ENCODE measurements at places on chromosomes 3 and 15. TPM values are rescaled to one million over a fixed set of nuclear protein-coding genes. Genes with fewer than 3 reads are reported as not detected.
A peak's percentile ranks its signal among the peaks of the same experiment; 100 is the strongest.

The DNAJA4 gene
- 28.5 TPM for total RNA-seq

The TOPBP1 gene
- 84.0 TPM for total RNA-seq

The TMEM45A gene
- 0.78 TPM for total RNA-seq

The APBA2 gene
- 65.1 TPM for total RNA-seq

- no peaks in the 10 kb centered on the region for H3K4me1 ChIP-seq
- DNase-seq: no peak
- no peak overlapping the region for H3K4me3 ChIP-seq
- no peak overlapping the region for H3K27ac ChIP-seq
- peaks cover 23% of the 10 kb centered on the region for H3K27me3 ChIP-seq
- no peaks in the 10 kb centered on the region for H3K36me3 ChIP-seq
Observed at GRCh38 chr15:88738796-88739195, 64.4 kb upstream of the ACAN start.

The GOLGA6D gene
- total RNA-seq: not detected

- H3K36me3 ChIP-seq: peaks cover 6% of the 10 kb centered on the region
Observed at GRCh38 chr3:143011705-143012104, 10.3 kb downstream of the U2SURP start.

DNA sequence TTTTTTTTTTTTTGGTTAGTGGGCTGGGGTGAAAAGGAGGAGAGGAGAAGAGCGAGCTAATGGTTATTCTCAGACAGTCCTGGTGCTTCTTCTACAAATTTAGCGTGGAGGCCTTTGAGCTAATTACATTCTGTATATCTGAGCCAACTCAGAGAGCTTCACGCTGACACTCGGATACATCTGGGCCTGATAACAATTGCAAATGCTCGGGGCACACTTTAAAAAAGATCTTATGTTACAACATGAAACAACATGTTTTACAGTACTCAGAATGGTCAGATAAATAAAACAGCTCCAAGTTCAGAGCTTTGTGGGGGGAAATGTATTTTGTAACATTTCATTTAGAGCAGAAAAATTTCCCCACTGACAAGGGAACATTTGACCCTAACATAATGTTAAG is 966.9 kb upstream of the NR2F2 start:
- H3K4me3 ChIP-seq: no peak overlapping the region
- H3K27ac ChIP-seq: no peak overlapping the region
- no peaks in the 10 kb centered on the region for H3K4me1 ChIP-seq
- H3K27me3 ChIP-seq: peaks cover 19% of the 10 kb centered on the region
- peaks cover 2% of the 10 kb centered on the region for H3K36me3 ChIP-seq

DNA sequence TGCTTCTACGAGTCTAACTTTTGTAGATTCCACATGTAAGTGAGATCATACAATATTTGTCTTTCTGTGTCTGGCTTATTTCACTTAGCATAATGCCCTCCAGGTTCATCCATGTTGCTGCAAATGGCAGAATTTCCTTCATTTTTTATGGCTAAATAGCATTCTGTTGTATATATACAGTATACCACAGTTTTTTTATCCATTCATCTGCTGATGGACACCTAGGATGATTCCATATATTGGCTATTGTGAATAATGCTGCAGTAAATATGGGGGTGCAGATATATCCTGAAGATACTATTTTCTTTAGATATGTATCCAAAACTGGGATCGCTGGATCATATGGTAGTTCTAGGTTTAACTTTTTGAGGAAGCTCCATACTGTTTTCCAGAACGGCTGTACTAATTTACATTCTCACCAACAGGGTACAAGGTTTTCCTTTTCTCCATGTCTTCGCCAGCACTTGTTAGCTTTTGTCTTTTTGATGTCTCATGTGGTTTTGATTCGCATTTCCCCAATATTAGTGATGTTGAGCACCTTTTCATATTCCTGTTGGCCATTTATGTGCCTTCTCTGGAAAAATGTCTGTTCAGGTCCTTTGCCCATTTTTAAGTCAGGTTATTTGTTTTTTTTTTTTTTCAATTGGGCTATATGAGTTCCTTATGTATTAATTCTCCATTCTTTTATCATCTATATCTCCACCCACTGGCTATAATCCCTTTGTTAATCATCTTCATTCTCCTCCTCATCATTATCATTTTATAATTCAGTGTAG is 26.9 kb downstream of the CHCHD4 start:
- DNase-seq: no peak
- no peaks in the 10 kb centered on the region for H3K4me1 ChIP-seq
- H3K4me3 ChIP-seq: no peak overlapping the region
- peaks cover 30% of the 10 kb centered on the region for H3K27me3 ChIP-seq

The LRRC28 gene
- 18.0 TPM for total RNA-seq

The CASR gene
- not detected for total RNA-seq

DNA sequence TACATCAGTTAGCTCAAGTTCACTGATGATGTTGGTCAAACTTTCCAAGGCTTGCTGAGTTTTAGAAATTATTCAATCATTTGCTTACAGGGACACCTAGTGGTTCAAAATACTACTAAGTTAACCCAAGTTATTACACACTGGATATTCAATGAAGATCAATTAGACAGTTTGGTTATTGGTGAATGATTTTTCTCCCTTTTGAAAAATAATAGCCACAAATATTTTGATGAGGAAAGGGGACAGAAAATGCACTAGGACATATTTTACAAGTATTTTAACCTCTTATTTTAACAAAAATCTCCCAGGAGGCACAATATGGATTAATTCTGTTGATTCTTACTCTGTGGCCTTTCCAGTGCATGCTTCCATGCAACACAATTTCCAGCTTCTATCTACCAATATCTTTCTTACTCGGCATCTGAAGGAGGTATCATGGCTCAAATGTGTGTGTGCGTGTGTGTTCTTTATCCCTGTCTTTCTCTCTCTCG is 20.1 kb upstream of the GOLGA6L2 start:
- H3K4me1 ChIP-seq: no peaks in the 10 kb centered on the region
- no peak overlapping the region for H3K4me3 ChIP-seq
- H3K36me3 ChIP-seq: no peaks in the 10 kb centered on the region
- no peak for DNase-seq

- no peaks in the 10 kb centered on the region for H3K27me3 ChIP-seq
- no peak for DNase-seq
- H3K27ac ChIP-seq: peak overlapping the region; percentile 54
- H3K36me3 ChIP-seq: peaks cover 29% of the 10 kb centered on the region
- peaks cover 16% of the 10 kb centered on the region for H3K4me1 ChIP-seq
- no peak overlapping the region for H3K4me3 ChIP-seq
Observed at GRCh38 chr3:33855884-33856546, 57.6 kb downstream of the PDCD6IP start.

- peaks cover 1% of the 10 kb centered on the region for H3K4me1 ChIP-seq
- no peak overlapping the region for H3K27ac ChIP-seq
- H3K4me3 ChIP-seq: no peak overlapping the region
- no peaks in the 10 kb centered on the region for H3K36me3 ChIP-seq
- DNase-seq: no peak
- H3K27me3 ChIP-seq: peaks cover 16% of the 10 kb centered on the region
Observed at GRCh38 chr3:122947738-122948137, 79.8 kb downstream of the SEMA5B start.

DNA sequence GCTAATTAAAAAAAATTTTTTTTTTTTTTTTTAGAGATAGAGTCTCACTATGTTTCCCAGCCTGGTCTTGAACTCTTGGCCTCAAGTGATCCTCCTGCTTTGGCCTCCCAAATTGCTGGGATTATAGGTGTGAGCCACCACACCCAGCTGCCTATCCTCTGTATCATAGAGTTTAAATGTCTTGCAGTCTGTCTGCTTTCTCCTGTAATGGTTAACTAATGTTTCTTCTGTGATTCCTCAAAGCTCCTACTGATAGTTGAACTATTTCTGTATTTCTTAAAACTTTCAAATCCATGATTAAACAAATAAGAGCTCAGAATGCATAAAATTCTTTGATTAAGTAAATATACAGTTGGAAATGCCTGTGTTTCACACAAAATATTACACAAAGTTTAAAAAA is 115.4 kb upstream of the TPM1 start:
- H3K27ac ChIP-seq: no peak overlapping the region
- no peak for DNase-seq
- H3K4me3 ChIP-seq: no peak overlapping the region

The MLF1 gene
- 0.83 TPM for total RNA-seq

GRCh38 chr15:78170848-78171773 is 21.9 kb downstream of the IDH3A start:
- peak overlapping the region; percentile 50 for H3K27ac ChIP-seq
- H3K27me3 ChIP-seq: no peaks in the 10 kb centered on the region
- H3K4me3 ChIP-seq: no peak overlapping the region
- H3K4me1 ChIP-seq: peaks cover 51% of the 10 kb centered on the region
- H3K36me3 ChIP-seq: peaks cover 48% of the 10 kb centered on the region
- DNase-seq: no peak

- H3K27ac ChIP-seq: no peak overlapping the region
- no peaks in the 10 kb centered on the region for H3K27me3 ChIP-seq
- H3K4me3 ChIP-seq: no peak overlapping the region
Observed at GRCh38 chr3:26838026-26838425, 215.5 kb downstream of the LRRC3B start.

- H3K4me1 ChIP-seq: peaks cover 2% of the 10 kb centered on the region
- H3K4me3 ChIP-seq: no peak overlapping the region
- DNase-seq: peak; percentile 82
- H3K36me3 ChIP-seq: no peaks in the 10 kb centered on the region
Observed at GRCh38 chr3:37855363-37855970, 6.2 kb upstream of the CTDSPL start.

DNA sequence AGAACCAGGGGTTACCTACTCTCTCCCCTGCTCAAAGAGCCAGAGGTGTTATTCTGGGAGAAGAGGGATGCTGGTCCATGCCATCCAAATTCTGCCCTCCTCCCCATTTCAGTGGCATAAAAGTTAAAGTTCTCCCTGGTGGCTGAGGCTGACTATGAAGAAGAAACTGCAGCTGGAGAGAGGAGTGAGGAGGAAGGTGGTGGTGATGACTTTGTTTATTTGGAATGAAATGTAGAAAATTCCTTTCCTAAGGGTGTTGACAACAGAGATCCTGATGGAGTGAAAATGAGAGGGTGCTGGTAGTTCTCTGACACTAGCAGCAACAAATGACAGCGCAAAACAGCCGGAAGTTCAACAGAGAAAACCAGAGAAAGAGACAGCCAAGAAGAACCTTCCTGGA is 100.4 kb downstream of the PCCB start:
- H3K4me1 ChIP-seq: peaks cover 11% of the 10 kb centered on the region
- H3K36me3 ChIP-seq: peaks cover 19% of the 10 kb centered on the region
- no peaks in the 10 kb centered on the region for H3K27me3 ChIP-seq

The C3orf80 gene
- not detected for total RNA-seq

The ASB14 gene
- total RNA-seq: not detected

The SLC28A2 gene
- total RNA-seq: not detected

The LRTM1 gene
- not detected for total RNA-seq

DNA sequence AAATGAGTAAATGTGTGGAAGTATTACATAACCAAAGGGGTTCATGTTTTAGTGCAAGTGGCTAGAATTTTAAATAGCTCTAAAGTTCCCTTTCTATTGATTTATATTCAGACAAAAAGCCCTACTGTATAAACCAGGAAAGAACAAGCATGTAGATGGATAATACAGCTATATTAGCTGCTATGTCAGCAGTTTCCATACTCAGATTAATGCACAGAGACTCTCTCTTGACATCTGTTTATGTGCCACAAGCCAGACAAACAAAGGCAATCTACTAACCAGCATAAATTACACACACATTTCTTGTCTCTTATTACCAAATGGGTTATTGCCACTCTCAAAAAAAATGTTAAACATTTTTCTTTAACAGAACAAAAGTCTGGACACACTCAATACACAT is 760.1 kb upstream of the NECTIN3 start:
- peaks cover 3% of the 10 kb centered on the region for H3K27me3 ChIP-seq
- H3K27ac ChIP-seq: no peak overlapping the region
- DNase-seq: no peak
- peaks cover 8% of the 10 kb centered on the region for H3K4me1 ChIP-seq

DNA sequence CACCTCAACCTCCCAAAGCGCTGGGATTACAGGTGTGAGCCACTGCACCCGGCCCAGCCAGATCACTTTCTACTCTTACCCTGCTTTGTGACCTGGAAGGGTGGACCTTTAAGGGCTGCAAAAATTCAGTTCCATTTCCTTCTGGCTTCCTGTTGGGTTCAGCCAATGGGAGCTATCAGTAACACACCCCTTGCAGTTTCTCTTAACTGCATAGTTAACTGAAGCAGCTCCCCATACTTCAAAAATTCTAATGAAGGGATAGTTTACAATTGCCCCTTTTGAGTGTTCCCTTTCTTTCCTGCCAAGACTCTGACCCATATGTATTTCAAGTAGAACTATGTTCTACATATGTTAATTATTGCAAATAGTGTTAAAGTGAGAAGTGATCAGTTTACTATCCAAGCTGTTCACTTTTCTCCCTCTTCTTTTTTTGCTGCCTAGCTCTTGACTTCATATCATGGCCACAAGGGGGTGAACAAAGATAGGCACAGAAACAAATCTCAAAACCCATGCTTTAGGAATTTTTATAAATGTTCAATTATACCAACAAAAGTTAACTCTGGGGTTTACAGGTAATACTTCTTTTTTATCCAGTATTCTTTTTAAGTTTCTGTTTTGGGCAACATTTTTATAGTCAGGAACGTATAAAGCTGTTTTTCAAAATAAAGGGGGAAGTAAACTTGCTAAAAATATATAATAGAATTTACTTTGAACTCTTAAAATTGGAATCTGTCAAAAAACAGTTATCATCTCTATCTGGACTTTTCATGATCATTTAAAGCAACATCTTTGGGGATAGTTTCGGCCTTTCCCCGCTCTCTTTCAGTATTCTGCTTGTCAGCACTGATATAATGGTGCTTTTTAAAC is 8.1 kb downstream of the PGBD4 start:
- H3K27me3 ChIP-seq: peaks cover 3% of the 10 kb centered on the region
- peaks cover 1% of the 10 kb centered on the region for H3K4me1 ChIP-seq
- H3K36me3 ChIP-seq: peaks cover 6% of the 10 kb centered on the region
- H3K4me3 ChIP-seq: no peak overlapping the region

The TMEM158 gene
- total RNA-seq: not detected

- H3K27ac ChIP-seq: peak overlapping the region; percentile 97
- H3K4me3 ChIP-seq: peak overlapping the region; percentile 84
- DNase-seq: no peak
- peaks cover 19% of the 10 kb centered on the region for H3K36me3 ChIP-seq
- no peaks in the 10 kb centered on the region for H3K27me3 ChIP-seq
Observed at GRCh38 chr15:38650936-38651327, 86.3 kb upstream of the RASGRP1 start.

GRCh38 chr3:165206454-165207266 is 10.5 kb upstream of the SLITRK3 start:
- no peaks in the 10 kb centered on the region for H3K36me3 ChIP-seq
- H3K4me3 ChIP-seq: peak overlapping the region; percentile 52
- peak; percentile 46 for DNase-seq
- H3K27me3 ChIP-seq: peaks cover 2% of the 10 kb centered on the region

DNA sequence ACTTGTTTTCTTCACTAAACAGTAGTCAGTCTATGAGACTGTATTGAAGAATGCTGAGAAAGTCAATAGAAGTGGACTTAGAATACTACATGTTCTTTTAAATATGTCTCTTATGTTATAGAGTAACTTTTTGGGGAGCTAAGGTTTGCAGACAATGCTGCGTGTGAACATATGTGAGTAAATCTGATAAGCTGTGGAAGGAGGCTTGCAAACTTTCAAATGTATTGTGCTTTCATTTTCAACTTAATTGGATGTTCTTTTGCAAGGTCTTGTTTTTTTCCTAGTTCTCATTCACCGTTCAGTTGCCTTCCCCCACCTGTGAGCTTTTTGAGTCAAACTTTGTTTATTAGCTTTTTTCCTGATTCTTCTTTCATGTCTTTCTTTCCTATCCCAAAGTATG is 176.2 kb downstream of the LPP start:
- peak overlapping the region; percentile 41 for H3K4me3 ChIP-seq
- peak overlapping the region; percentile 46 for H3K27ac ChIP-seq
- H3K27me3 ChIP-seq: no peaks in the 10 kb centered on the region
- no peak for DNase-seq
- H3K36me3 ChIP-seq: peaks cover 28% of the 10 kb centered on the region

Data from activated naive CD8-positive, alpha-beta T cell treated with anti-CD3 and anti-CD28 coated beads, Interleukin-2, amount 10 ng/mL, durations not matched to agents 7 days and 5 days (primary cell).